ENCODE measurements at places on chromosomes 4 and X. TPM values are rescaled to one million over a fixed set of nuclear protein-coding genes. Genes with fewer than 3 reads are reported as not detected.

- DNase-seq: no peak
- no peaks in the 10 kb centered on the region for H3K36me3 ChIP-seq
- no peak overlapping the region for H3K27ac ChIP-seq
Measured at GRCh38 chrX:20680998-20681397, 414.3 kb upstream of the RPS6KA3 start.

- H3K27ac ChIP-seq: no peak overlapping the region
- H3K36me3 ChIP-seq: no peaks in the 10 kb centered on the region
- H3K27me3 ChIP-seq: no peaks in the 10 kb centered on the region
- no peak for DNase-seq
Measured at GRCh38 chrX:153527208-153527607, 9.8 kb downstream of the ATP2B3 start.

- no peaks in the 10 kb centered on the region for H3K27me3 ChIP-seq
- H3K4me3 ChIP-seq: no peak overlapping the region
- H3K36me3 ChIP-seq: no peaks in the 10 kb centered on the region
- no peak overlapping the region for H3K27ac ChIP-seq
Measured at GRCh38 chr4:183403961-183404360, 40.5 kb upstream of the CDKN2AIP start.

DNA sequence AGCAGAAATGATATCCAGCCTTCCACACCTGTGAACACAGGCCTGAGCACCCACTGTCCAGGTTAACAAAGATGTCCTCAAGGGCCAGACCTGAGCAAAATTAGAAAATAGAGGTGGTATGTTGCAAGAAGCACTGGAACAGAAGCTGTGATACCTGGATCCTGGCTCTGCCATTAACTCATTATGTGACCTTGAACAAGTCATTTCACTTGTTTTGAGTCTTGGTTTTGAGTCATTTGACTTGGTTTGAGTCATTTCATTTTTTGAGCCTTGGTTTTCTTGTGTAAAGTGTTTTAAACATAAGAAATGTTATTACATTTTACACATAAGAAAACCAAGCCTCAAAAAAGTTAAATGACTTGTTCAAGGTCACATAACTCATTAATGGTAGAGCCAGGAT is 2.9 kb upstream of the NWD2 start:
- H3K4me1 ChIP-seq: peaks cover 9% of the 10 kb centered on the region
- DNase-seq: no peak
- no peak overlapping the region for H3K4me3 ChIP-seq
- H3K27me3 ChIP-seq: no peaks in the 10 kb centered on the region
- no peaks in the 10 kb centered on the region for H3K36me3 ChIP-seq
- H3K27ac ChIP-seq: no peak overlapping the region

GRCh38 chr4:183733181-183733580 is 74.1 kb downstream of the TRAPPC11 start:
- H3K36me3 ChIP-seq: no peaks in the 10 kb centered on the region
- no peak for DNase-seq
- no peak overlapping the region for H3K27ac ChIP-seq
- no peaks in the 10 kb centered on the region for H3K27me3 ChIP-seq

DNA sequence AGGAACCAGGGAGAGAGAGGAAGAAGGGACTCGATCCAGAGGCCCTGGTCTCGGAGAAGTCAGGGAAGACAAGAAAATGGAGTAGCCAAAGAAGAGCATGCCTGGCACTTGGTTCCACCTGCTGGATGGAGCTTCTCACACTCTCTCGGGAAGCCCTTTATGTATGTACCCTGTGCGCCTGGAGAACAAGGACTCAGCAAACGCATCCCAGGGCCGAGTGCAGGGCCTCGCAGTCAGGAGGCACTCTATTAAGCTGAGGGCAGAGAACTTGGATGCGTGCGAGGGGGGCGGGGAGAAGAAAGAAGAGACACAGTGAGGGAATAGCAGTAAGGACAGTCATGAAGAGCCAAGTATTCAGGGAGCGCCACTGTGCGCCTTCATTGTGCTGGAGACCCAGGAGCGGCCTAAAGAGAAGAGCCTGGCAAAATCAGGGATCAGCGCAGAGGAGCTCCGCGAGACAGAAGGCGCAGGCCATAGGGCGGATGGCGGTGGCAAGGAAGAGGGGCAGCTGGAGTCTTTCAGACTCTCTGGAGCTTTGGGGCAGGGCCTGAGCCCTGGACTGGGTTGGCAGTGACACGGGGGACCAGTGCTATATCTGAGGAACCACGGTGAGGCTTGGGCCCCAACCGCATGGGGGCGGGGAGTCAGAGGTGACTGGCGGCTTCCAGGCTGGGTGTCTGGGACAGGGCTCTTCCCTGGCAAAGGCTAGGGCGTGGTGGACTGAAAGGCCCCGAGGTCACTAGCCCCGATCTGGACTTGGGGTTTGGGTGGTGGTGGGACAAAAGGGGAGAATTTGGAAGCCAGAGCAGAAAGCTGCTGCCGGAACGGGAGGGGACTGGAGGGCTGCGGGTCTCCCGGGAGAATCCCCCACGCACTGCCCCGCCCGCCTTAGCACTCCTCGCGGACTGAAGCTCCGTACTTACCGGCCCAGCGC is 1.9 kb upstream of the SEPTIN6 start:
- H3K36me3 ChIP-seq: no peaks in the 10 kb centered on the region
- H3K4me3 ChIP-seq: no peak overlapping the region
- no peaks in the 10 kb centered on the region for H3K27me3 ChIP-seq
- no peak overlapping the region for H3K27ac ChIP-seq

DNA sequence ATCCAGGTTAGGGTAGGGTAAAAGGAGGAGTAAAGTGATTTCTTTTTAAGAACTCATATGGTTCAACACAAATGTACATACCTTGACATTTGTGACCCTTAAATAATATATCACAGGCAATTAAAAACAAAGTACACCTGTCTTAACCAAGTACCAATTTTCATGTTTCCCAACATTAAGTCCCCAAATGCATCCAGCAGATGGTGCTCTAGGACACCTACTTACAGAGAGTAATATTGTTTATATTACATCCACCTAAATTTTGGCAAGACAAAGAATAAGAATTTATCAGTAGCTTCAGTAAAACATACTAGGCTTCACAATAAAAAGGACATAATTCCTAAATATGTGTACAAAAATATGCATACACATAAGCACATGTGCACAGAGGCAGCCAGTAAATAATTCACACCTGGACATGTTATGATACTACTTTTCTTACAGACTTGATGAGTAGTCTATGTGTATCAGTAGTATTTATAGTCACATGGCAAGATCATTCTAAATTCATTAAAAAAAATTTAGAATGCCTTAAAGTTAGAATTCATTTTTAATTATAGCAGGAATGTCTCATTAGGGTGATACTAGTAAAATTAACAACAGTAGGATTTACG is 219.7 kb downstream of the DCLK2 start:
- no peak for DNase-seq
- H3K36me3 ChIP-seq: no peaks in the 10 kb centered on the region
- H3K27ac ChIP-seq: no peak overlapping the region
- H3K4me1 ChIP-seq: no peaks in the 10 kb centered on the region
- no peaks in the 10 kb centered on the region for H3K27me3 ChIP-seq

PAGE4 gene
- not detected for total RNA-seq

ZNF630 gene
- 25.1 TPM for total RNA-seq

RTL5 gene
- total RNA-seq: 4.1 TPM

CAMK2D gene
- total RNA-seq: 58.7 TPM

PAGE5 gene
- not detected for total RNA-seq

INPP4B gene
- total RNA-seq: 7.9 TPM

PCYT1B gene
- 0.54 TPM for total RNA-seq

HSFX1 gene
- total RNA-seq: not detected

All from upper lobe of left lung (tissue), 6 donors.